ENCODE measurements at places on chromosomes 2 and 18. TPM values are rescaled to one million over a fixed set of nuclear protein-coding genes. Genes with fewer than 3 reads are reported as not detected.

SERPINB12 gene
- total RNA-seq: not detected

KCNE4 gene
- total RNA-seq: not detected

GALNT5 gene
- total RNA-seq: not detected

SCN9A gene
- 11.8 TPM for total RNA-seq

MC4R gene
- not detected for total RNA-seq

FEV gene
- not detected for total RNA-seq

ATP6V1B1 gene
- not detected for total RNA-seq

C2orf78 gene
- total RNA-seq: not detected

GNAL gene
- total RNA-seq: 1.4 TPM

INO80C gene
- 8.2 TPM for total RNA-seq

LDLRAD4 gene
- total RNA-seq: 10.4 TPM

GPR155 gene
- 0.15 TPM for total RNA-seq

STRADB gene
- 66.6 TPM for total RNA-seq

CRACDL gene
- 0.15 TPM for total RNA-seq

SDC1 gene
- 47.5 TPM for total RNA-seq

ICA1L gene
- 2.4 TPM for total RNA-seq

ANKRD44 gene
- 0.11 TPM for total RNA-seq

NDUFS1 gene
- 396 TPM for total RNA-seq

ABCG5 gene
- total RNA-seq: 5.8 TPM

BARD1 gene
- total RNA-seq: 30.4 TPM

PARD3B gene
- total RNA-seq: 1.2 TPM

PLCD4 gene
- not detected for total RNA-seq

ITPRID2 gene
- total RNA-seq: 61.4 TPM

AGXT gene
- 41.9 TPM for total RNA-seq

METTL8 gene
- total RNA-seq: 89.8 TPM

ARHGEF4 gene
- 0.11 TPM for total RNA-seq

ALKAL2 gene
- 0.22 TPM for total RNA-seq

LIMS2 gene
- total RNA-seq: 1.0 TPM

COL6A3 gene
- not detected for total RNA-seq

AAMP gene
- 241 TPM for total RNA-seq

PSMA8 gene
- total RNA-seq: not detected

ASPRV1 gene
- 0.40 TPM for total RNA-seq

DAPL1 gene
- total RNA-seq: not detected

RPRM gene
- not detected for total RNA-seq

CHMP1B gene
- total RNA-seq: 24.0 TPM

CIAO1 gene
- total RNA-seq: 118 TPM

TMEM127 gene
- 21.5 TPM for total RNA-seq

GLB1L gene
- total RNA-seq: 6.8 TPM

FOXD4L1 gene
- 0.14 TPM for total RNA-seq

FBXO41 gene
- total RNA-seq: 3.0 TPM

MYL1 gene
- total RNA-seq: not detected

APLF gene
- total RNA-seq: 2.2 TPM

SERPINB13 gene
- total RNA-seq: not detected

LYPD6 gene
- 0.06 TPM for total RNA-seq

UNC80 gene
- not detected for total RNA-seq

GCG gene
- total RNA-seq: not detected

CKAP2L gene
- total RNA-seq: 9.5 TPM

ADAM23 gene
- total RNA-seq: not detected
